Eye (tissue), 1 donor: ENCODE measurements at places on chromosomes 16 and 17.

DNA sequence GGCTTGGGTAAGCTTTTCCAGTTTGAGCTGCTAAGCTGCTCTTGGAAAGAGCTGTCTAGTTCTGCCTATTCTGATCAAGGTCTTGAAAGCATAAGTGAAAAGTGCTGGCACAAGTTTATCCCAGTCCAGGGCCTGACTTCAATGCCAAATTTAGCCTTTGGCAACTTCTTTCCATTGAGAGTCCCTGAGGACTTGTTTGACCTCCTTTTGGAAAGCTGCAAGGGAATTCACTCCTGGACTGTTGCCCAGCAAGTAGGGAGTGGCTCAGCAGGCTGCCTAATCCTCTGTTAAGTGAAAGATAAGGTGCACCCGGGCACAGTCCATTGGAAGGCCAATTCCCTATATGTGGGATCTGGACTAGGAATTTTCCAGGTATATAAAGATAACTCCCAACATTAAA, 16.0 kb upstream of the TANC2 start:
- peak; percentile 26 for DNase-seq

DNA sequence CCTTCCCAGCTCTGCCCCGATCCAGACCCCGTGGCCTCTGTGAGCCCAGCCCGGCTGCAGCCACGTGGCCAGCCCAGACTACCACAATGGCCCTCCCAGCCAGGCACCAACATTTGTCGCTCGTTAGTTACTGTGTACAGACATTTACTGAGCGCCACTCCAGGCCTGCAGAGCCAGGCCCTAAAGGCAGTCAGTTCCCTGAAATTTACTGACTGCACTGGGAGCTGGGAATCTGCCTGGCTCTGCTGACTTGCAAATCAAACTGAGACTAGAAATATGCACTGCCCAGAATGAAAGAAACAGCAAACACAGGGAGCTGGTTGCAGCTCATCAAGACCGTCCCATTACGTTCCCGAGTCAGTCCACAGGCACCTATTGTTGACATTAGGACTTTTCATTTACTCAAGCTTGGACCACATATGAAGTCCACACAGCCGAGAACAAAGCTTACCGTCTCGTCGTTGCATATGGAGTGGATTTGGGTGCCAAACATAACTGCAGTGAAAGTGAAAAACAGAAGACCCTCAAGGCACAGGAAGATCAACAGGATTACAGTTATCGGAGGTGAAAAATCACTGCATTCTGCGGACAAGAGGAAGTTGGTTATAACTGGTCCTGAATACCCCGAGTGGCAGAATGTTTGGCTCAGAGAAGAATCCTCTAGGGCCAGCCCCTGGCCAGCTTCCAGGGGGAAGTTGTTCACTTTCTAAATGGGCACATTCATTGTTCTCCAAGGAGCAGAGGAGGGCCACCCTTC, 34.5 kb downstream of the ZDHHC7 start:
- no peak for DNase-seq

DNA sequence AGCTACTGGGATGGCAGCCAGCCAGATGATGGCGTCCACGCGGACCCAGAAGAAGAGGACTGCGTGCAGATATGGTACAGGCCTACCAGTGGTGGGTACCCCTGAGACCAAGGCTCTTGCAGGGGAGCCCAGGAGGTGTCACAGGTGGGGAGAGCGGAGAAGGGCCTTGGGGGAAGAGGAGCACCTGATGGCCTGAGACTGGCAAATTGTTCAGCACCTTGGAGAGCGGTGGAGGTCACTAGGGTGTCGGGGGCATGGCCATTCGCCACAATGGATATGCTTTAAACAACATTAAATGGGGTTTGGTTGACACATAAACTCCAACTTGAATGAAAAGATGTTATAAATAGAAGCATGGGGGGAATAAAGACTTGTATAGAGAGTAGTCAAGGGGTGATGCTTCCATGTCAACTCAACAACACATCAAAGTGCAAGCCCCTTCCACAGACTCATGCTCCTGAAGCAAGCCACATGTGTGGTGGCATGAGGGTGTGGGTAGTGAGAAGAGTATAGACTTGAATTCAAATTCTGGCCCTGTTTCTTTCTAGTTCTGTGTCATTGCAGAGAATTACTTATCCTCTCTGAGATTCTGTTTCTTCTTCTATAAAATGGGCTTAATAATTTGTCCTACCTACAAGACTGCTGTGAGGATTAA, 22.2 kb downstream of the CLEC19A start:
- peak; percentile 41 for DNase-seq

GRCh38 chr16:58201163-58201562, 3.3 kb upstream of the CSNK2A2 start:
- DNase-seq, result no peak

DNA sequence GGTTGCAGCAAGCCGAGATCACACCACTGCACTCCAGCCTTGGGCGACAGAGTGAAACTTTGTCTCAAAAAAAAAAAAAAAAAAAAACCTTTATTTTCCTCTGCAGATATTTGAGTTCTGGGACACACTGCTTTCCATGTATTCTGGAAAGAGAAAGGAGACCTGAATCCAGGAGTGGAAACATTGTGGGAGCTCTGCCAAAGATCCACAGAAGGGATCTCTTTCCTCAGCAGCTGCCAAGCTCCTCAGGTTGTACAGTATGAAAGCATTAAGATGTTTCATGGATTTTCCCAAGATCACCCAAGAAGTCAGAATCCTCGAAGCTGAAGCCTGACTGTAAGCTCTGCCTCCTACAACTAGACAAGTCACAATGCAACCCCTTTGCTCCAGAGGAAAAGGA, 13.5 kb downstream of the NPRL3 start:
- no peak for DNase-seq

GRCh38 chr16:23348579-23349469, 46.7 kb downstream of the SCNN1B start:
- DNase-seq, result no peak

DNA sequence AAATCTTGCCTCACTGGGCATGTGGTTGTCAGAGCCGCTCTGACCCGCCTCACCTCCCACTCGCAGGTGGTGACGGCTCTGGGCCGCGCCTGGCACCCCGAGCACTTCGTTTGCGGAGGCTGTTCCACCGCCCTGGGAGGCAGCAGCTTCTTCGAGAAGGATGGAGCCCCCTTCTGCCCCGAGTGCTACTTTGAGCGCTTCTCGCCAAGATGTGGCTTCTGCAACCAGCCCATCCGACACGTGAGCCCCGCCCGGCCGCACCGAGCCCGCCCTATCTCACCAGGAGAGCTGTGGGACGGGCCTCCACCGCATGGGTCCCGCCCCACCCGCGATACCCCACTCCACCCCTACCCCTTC, 4.0 kb downstream of the TGFB1I1 start:
- DNase-seq, result no peak

DNA sequence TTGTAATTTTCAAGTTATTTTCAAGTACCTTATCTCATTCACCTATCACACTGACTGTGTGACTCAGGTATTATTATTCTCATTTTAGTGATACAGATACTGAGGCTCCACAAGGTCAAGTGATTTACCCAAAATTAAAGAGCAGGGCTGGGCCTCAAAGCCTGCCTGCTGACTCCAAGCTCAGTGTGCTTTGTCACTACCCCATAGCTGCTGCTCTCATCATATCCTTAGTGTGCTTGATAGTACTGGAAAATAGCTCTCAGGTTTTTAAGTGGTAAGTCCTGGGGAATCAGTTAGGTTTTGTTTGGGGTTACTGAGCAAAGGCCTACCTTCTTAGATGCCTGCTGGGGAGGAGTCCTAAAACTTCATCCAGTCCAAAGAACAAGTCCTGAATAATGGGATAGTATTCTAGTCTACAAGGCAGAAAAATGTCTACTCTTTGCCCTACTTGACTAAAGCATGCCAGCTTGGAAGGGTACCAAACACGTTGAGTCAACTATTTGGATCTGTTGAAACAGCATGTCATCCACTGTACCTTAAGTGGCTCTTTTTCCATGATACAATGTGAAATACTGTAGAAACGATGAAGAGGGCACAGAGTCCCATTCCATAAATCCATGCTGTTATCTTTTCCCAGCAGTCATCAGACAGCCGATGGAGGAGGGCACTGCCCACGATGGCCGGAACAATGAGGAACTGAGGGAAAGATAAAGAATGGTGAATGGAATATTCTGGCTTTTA, 10.7 kb downstream of the MMD start:
- no peak for DNase-seq

GRCh38 chr16:24539850-24540601, 660 bp downstream of the RBBP6 start:
- no peak for DNase-seq

- DNase-seq, result no peak
Observed at GRCh38 chr17:18039535-18040260, 490 bp downstream of the GID4 start.

DNA sequence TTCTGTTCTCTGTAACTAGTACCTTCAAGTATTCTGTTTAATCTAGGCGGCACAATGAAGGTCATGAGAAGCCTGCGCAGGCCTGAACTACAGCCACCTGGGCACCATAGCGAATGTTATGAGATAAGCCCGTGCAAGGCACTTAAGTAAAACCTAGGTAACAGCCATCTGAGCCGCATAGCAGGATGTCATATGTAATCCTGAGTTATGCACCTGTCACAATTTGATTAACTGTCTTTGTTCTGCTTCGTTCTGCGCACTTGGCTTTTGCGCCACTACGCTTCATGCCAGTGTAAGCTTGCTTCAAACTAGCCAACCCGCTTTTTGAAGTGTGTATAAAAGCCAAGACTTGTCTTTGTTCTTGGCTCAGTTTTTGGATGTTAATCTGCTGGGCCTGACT, 449.8 kb downstream of the KCNJ18 start:
- DNase-seq, result no peak

- no peak for DNase-seq
Observed at GRCh38 chr17:9750524-9750923, 40.9 kb downstream of the DHRS7C start.

DNA sequence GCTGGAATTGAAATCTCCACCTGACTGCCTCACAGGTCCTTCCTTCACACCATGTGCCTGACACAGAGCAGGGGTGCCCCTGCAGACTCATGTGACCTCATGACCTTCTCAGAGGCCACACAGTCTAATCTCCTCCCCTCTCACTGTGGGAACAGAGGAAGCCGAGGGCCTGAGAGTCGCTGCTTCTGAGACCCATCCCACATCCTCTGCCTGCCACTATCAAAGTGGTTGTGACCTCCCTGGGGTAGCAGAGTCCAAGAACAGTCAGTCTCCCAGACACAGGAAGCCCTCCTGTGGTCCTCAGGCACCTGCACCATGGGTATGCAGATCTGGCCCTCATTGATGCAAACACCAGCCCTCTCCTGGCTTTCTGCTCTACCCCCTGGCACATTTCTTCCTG, 78.5 kb downstream of the RAB11FIP4 start:
- DNase-seq, result no peak

DNA sequence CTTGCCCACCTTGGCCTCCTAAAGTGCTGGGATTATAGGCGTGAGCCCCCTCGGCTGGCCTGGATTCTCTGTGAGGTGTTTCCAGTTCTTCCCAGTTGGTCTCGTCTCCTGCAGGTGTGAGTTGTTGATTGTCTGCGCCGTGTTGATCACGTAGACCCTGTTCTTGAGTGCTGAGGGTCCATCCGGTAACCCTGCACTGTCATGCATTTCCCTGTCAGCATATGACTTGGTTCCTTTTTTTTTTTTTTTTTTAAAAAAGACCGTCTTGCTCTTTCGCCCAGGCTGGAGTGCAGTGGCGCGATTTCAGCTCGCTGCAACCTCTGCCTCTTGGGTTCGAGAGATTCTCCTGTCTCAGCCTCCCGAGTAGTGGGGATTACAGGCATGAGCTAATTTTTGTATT, 17.3 kb downstream of the MGRN1 start:
- no peak for DNase-seq

- DNase-seq, result no peak
Observed at GRCh38 chr16:81350306-81350615, 35.5 kb downstream of the GAN start.

GRCh38 chr17:63983320-63983719, 10.6 kb upstream of the SCN4A start:
- DNase-seq, result no peak

GRCh38 chr16:3546986-3547682, 30.1 kb downstream of the NLRC3 start:
- DNase-seq, result no peak

- DNase-seq, result peak; percentile 79
Observed at GRCh38 chr16:3879887-3880564, 487 bp downstream of the CREBBP start.
